ENCODE measurements at places on chromosomes 5 and 9.

- no peak for DNase-seq
These were observed 36.3 kb upstream of the BASP1 start for GRCh38 chr5:17180864-17181723.

GRCh38 chr9:127446713-127447415, 4.3 kb downstream of the RPL12 start:
- DNase-seq: no peak

GRCh38 chr5:180281706-180282105, 10.2 kb downstream of the MAPK9 start:
- no peak for DNase-seq

- DNase-seq: no peak
These were observed 7.0 kb upstream of the HK3 start for GRCh38 chr5:176906126-176906525.

- DNase-seq: no peak
These were observed 10.4 kb downstream of the PTCH1 start for GRCh38 chr9:95506428-95506677.

DNA sequence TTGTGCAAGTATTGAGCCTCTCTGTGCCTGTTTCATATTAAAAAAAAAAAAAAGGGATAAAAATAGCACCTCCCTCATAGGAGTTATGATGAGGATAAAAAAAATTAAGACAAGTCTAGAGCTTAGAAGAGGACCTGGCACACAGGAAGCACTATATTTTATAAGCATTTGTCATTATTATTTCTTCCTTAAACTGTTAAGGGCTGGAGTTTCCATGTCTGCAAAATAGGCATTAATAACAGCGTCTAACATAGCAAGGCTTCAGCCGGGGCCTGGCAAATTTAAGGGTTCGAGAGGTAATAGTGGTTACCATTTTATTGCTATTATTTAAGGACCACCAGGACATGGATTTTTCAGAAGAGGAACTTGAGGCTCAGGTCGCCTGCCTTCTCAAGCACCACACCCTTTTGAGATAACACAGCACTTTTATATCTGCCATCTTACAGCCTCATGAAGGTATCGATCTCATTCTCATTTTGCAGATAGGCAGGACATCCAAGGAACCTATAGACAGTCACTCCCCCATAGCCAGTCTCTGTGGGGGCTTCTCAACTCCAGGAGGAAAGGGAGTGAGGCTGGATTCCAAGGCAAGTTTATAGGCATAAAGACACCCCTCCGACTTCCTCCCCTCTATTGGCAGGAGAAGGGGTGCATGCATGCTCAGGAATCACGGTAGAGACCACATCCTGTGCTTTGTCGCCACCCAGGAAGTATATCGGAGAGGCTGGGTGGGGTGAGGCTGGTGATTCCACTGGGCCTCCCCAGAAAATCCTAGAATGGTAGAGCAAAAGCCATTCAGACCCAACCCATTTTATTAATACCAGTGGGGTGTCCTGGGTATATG, 2.4 kb downstream of the ANXA6 start:
- DNase-seq: peak; percentile 50

- DNase-seq: no peak
These were observed 1295.8 kb downstream of the EFNA5 start for GRCh38 chr5:106374956-106375355.

DNA sequence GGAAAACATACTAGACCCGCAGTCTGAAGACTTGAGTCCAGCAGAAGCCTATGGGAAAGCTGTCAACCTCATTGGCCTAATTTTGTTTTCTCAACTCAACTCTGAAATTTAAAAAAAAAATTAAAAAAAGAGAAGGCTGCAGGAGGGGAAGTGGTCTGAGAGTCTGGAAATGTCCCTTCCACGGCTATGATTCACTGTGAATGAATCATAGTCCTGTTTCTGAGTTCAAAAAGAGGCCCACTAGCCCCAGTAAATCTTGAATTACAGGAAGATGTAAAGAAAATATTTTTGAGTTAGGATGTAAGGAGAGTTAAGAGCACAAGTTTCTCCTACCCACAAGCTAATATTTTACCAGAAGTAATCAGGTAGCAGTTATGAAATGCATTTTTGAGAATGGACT, 565.5 kb upstream of the DMAC1 start:
- no peak for DNase-seq

GRCh38 chr5:134777366-134777765, 18.8 kb downstream of the DDX46 start:
- no peak for DNase-seq

Measured in HL-60 (cell line).